ENCODE measurements at places on chromosomes 4 and X.

- no peak for DNase-seq
Measured at GRCh38 chr4:155659176-155659575, 7.5 kb upstream of the GUCY1A1 start.

DNA sequence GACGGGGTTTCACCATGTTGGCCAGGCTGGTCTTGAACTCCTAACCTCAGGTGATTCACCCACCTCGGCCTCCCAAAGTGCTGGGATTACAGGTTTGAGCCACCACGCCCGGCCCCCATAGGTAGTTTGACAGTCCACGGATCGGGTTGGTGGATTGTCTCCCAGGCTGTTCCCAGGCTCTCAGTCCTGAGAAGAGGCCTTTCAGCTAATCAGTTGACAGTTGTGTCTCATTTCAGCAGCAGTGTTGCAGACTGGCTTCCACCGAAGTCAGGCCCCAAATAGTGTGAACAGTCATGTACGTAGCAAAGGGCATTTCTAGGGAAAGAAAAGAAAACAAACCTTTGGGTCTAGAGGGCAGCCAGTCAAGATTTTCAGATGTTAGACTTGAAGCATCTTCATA lies 102.4 kb upstream of the TLR3 start:
- no peak for DNase-seq

DNA sequence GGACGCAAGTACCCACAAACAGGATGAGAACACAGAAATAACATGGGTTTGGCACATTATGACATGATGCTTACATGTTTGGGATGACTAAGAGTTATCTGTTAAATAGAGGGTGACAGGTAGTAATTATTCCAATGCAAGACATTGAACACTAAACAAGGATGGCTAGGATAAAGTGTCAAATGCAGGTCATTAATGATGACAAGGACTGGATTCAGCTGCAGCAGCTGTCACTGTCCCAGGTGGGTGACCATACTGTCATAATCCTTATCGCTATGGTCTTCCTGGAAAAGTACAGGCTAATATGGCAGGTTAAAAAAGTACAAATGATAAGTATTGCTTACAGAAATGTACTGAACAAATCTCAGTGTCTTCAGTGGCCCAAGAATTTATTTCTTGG lies 123.9 kb downstream of the ANTXR2 start:
- DNase-seq, result no peak

GRCh38 chr4:64079316-64079715 lies 329.9 kb downstream of the TECRL start:
- DNase-seq, result no peak

GRCh38 chrX:118114971-118115370 lies 1.6 kb downstream of the KLHL13 start:
- DNase-seq, result no peak

DNA sequence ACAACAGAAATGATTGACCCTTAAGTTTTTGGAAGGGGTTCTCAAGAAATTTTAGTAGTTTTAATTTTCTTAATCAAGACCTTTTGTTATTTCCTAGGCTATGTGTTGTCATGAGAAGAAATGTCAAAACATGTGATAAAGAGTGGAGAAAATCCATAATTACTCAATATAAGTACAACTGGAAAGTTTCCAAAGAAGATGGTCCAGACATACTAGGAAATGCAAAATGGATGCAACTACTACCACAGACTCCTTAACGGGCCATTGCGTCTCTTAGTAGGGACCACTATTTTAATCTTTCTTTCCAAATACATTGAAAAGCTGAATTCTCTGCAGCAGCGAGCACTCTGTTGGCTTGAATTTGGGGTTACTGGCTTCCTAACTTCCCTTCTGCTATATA lies 148.8 kb downstream of the NWD2 start:
- DNase-seq, result no peak

DNA sequence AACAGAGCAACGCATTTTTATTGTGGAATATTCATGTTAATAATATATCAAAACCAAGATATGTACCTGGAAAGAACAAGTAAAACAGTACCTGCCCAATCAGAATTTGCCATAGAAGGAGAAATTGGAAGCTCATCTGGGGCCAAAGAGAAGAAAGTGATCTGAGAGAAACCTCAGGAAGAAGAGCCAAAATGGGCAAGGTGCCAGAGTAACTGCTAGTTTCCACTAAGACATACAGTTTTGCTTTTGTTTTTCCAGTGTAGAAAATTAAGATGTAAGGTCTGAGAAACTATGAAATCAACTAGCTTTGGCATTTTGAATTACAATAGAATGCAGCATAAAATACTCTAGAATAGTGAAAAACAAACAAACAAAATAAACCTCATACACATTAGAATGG lies 2201.2 kb downstream of the ARAP2 start:
- DNase-seq, result no peak

DNA sequence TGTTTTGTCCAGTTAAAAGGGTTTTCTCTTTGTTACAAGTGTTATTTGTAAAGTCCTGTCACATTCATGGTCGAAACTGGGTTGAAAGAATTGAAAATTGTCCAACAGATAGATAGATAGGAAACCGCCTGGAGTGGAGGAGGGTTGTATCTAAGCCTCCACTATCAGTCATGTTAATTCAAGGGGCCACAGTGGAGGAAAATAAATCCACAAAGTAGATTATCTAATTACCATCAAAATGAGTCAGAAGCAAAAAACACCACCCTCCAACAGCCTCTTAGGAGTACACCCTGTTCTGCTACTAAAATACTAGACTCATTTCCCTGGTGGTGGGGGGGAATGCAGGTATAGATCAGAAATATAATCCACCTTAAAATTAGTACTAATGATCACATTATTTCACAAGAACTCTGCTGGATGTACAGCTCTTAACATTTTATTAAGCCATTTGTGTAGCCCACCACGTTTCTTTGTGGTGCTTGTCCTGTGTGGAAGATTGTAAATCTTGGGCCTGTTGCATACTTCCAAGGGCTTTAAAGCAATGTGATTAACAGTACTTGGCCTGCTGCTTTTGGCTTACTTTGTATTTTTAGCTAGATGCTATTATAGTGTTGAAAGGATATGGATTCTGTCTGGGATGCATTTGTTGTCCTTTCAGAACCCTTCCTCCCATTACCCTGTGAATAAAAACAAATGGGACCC lies 26.8 kb downstream of the RBBP7 start:
- DNase-seq, result no peak

GRCh38 chr4:110815950-110816349 lies 193.1 kb upstream of the PITX2 start:
- no peak for DNase-seq

DNA sequence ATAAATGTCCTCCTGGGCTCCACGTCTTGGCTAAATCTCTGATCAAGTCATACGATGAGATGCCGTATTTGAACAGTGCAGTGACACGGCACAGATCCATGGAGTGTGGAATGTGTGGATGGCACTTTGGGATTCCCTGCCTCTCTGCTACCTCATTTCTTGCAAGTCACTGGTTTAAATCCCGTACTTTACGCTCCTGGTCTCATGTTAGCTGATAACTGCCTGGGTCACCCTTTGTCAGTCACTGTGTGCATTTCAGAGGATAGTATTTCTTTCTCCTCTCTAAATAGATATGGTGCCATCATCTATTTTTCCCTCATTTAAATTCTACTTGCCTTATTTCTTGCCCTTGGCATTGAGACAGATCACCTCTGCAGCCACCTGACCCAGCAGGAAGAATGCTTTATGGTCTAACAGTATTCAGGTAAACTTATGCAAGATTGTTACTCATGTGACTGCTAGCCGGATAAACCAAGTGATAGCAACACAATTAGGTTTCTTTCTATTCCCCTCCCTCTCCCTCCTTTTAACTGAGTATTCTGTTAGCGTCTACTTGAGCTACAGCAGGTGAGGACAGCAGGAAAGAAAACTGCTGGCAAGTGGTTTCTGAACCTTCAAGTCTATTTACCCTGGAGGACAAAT lies 2.8 kb downstream of the EGF start:
- no peak for DNase-seq

DNA sequence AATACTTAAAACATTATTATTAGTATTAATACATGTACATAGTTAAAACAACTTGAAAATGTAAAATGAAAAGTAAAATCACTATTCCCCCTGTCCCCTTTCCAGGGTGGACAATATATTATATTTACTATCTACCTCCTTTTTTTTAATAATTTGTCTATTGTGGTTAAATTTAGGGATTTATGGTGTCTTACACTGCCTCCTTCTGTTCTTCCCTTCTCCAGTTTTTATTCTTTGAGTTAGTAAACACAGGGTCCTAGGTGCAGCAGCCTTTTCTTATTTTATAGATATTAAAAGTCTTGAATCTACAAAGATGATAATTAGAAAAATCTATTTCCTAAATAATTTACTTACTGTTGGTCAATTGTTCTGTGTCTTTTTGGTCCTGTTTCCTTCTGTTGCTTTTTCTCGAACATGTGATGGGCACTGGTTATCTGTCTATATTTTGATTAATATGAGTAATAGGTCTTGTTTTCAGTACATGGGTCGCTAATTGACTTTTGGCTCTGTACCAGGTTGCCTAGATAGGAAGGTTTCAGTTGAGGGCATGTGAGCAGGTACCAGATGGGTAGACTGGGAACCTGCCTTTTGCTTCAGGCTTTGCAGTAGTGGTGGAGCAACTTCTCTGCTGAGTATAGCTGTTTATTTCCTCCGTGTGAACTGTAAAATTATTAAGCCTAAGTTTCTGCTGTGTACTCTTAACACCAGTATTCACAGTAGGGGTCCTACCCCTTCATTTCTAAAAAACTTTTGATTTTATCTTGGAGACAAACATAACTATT lies 1.1 kb downstream of the NUDT9 start:
- no peak for DNase-seq

GRCh38 chrX:23380581-23380980 lies 45.9 kb downstream of the PTCHD1 start:
- DNase-seq, result no peak

- no peak for DNase-seq
Measured at GRCh38 chr4:74738464-74739143, 55.7 kb downstream of the BTC start.

- DNase-seq, result no peak
Measured at GRCh38 chr4:31592293-31592692, 872.1 kb downstream of the PCDH7 start.

GRCh38 chrX:22118161-22118830 lies 86.2 kb downstream of the PHEX start:
- no peak for DNase-seq

GRCh38 chr4:3365871-3366842 lies 73.3 kb downstream of the RGS12 start:
- DNase-seq, result no peak

GRCh38 chr4:105641845-105642244 lies 66.6 kb downstream of the INTS12 start:
- no peak for DNase-seq

- no peak for DNase-seq
Measured at GRCh38 chr4:16827794-16828724, 70.4 kb downstream of the LDB2 start.

DNA sequence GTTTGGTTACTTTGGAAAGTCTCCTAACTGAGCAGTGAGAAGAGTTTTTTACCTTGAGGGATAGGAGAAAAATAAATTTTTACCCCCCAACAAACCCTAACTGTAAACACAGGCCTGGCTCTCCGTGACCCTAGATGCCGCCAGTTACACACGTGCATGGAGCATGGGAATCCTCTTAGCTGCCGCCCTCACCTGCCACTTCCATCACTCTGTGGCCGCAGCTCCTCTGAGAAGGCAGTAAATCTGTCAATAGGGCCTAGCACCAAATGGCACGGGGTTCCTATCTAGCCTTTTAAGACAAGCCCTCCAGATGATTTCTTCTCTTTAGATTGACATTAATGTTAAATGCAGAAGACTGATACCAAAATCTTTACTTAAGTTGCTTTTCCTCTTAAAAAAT lies 330.3 kb upstream of the FAM241A start:
- no peak for DNase-seq

GRCh38 chr4:126616795-126617194 lies 1016.0 kb upstream of the INTU start:
- DNase-seq, result no peak

DNA sequence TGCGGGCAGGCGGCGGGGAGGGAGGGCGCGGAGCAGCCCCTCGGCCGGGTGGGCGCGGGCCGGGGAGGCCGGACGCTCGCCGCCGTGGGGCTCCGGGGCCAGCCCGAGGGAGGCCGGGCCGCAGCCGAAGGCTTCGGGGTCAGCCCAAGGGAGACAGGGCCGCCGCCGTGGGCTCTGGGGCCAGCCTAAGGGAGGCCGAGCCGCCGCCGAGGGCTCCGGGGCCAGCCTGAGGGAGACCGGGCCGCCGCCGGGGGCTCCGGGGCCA lies 251 bp downstream of the KIAA0232 start:
- DNase-seq, result no peak

DNA sequence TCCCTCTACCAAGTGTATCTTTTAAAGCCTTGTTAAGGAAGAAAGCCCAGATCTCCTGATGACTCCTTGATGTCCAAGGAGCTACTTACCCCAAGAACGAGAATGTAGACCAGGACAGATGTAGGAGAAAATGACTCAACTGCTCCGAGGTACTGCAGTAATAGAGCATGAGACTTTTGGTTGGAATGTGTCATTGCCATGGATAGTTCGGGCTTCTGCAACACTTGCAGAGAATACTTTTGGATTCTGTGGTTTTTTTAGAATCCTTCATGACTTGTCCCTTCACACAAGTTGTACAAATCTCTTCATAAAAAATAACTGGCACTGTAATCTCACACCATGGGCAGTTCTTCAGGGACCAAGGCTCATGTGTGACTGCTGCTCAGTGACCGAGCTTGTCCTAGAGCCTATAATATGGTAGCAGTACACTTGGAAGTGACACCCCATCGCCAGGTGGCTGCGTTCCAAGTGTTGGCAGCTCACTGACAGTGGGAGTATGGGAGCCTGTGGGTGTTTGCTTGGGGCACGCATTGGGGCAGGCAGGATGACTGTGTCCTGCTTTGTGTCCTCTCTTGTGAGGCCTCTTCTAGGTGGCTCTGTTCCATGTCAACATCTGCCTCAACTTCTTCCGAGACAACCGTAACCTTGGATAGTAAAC lies 87.9 kb upstream of the WDR1 start:
- DNase-seq, result no peak

DNA sequence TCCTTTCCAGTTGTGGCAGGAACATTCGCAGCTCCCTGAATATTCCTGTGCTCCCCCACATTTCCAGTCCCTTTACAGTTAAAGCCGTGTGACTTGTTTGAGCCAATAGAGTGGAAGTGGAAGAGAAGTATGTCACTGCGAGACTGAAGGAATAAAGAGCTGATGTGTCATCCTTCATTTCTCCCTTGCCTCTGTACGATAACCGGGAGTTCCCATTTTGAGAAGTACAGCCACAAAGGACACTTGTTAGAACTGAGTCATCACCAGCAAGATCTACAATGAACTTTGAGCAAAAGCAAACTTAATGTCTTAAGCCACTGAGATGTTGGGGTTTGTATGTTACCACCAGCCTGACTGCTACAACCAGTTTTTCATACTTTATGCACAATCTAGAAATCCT lies 92.3 kb downstream of the SPRY1 start:
- DNase-seq, result peak; percentile 35

DNA sequence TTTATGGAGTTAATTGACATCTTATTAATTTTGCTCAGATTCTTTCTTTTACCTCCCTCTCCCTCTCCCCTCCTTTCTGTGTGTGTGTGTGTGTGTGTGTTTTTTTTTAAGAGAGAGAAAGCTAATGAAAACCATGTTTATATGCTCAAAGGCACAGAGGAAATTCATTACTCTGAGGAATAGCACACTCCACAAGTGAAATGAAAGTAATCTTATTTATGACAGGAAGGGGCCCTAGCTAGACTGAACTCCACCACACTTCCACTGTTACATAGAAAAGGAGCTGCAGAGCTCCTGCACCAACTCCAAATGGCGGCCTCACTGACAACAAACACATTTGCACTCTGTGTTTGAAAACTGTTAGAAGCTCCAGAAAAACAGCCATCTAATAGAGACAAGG lies 150.6 kb downstream of the RASL11B start:
- DNase-seq, result no peak

- no peak for DNase-seq
Measured at GRCh38 chr4:56959100-56959499, 18.3 kb downstream of the NOA1 start.

All from H54 (cell line).